AG10803 (cell line): ENCODE measurements at places on chromosomes 12 and 14.
A peak's percentile ranks its signal among the peaks of the same experiment; 100 is the strongest.

DNA sequence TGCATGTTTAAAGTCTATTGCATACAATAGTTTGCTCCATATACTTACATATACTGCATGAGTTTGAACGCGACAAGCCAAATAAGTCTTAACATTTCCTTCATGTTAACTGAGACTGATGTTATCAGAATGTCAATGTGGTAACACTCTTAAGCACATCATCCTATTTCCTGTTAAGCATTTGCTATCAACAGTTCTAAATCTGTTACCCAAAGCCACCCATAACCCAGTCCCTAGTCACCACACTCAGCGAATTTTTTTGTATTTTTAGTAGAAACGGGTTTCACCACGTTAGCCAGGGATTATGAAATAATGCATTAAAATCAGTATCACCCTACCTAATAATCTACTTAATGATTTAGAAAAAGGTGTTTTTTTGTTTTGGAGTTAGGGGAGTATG lies 39.4 kb downstream of the HNRNPC start:
- no peak for DNase-seq

DNA sequence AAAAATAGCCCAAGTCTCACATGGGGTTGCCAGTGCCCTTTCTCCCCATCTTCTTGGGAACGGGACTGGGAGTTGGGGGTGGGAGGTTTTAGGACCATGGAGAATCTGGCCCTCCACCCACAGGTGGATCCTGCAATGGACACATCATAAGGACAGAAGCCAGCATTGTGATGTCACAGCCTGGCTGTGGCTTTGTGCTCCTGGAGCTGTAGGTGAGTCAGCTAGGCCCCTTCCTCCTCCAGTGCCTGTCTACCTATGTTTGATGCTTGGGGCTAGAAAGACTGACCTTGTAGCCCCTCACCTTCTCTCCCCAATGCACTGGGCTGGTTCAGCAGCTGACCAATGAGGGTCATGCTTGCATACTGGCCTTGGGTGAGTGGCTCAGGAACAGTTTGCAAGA lies at the start of gene CCDC197:
CCDC197 (plus strand) TSS at position 220 of the 400 bp plus-strand sequence. CDS start 831 bp downstream, outside the sequence.
- no peak for DNase-seq

GRCh38 chr14:51881636-51882035 lies 21.2 kb downstream of the GNG2 start:
- no peak for DNase-seq

DNA sequence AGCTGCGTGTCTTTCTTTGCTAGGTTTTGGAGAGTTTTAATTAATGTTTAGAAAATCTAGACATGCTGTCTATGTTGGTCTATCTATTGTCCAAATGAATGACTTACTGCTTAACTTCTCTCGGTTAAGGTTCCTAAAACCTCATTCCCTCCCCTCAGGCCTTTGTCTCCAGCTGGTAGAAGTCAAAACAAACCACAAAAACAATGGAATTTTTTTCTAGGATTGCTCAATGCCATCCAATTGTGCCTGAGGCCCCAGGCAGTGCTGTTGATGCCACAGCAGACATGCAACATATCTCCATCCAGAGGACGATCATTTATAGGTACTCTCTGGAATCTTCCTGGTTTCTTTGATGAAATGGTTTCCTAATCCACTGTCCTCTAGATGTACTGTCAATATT lies 448.2 kb upstream of the TBX3 start:
- peak; percentile 82 for DNase-seq

DNA sequence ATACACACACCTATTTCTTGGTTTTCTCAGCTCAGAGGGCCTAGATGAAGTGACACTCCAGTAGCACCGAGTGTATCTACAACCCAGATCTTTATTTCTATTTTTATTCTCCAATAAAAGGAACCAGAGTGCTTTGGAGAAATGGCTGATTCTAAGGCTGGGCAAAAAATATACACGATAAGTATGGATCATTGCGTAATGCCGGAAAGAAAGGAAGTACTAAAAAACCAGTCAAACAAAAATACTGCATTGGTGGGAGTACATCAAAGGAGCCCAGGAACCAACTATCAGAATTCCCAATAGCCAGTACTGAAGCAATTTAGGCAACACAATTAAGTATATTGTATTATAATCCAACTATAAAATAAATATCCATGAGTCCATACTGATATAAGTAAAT lies 400.9 kb upstream of the CCDC196 start:
- no peak for DNase-seq

GRCh38 chr12:55068416-55069010 lies 48.7 kb downstream of the NEUROD4 start:
- peak; percentile 56 for DNase-seq

GRCh38 chr14:59356767-59357166 lies 108.4 kb downstream of the GPR135 start:
- no peak for DNase-seq

DNA sequence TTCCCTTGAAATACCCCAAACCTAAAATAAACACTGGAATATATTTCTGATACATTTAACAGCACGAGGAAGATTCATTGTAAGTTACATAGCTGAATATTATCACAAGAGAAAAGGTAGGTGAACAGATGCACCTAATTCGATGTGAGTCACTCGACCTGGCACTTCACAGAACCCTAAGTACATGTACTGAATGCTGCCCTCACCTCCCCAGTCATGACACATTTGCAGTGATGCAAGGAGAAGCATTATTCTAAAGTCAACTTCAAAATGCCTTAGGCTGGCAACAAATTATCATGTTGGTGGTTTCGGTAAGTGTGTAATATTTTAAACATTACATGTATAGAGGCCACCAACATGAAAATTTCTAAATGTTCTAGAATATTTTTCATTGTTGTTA lies 35.2 kb upstream of the TMTC2 start:
- DNase-seq = no peak

DNA sequence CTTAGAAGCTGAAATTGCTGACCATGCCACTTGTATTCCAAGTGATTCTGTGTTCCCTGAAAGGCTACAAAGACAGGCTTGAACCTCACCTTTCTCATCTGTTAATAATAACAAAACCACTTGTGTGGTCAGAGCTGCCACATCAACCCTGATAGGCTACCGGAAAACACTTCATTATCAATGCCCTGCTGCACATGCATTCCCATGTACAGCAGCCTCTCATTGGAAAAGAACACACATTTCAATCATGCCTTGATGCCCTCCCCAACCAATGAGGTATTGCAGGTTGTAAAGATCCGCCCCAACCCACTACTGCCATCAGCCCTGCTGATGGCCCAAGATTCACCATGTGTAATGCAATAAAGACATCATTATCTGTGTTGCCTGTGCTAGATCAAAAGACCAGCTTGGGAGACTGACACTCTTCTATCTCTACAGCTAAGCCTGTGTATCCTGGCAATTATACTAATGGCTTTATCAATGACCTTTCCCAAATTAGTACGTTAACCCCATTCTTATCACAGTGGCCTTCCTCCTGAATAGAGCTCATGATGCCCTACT lies 2.8 kb downstream of the GPR19 start:
- no peak for DNase-seq

DNA sequence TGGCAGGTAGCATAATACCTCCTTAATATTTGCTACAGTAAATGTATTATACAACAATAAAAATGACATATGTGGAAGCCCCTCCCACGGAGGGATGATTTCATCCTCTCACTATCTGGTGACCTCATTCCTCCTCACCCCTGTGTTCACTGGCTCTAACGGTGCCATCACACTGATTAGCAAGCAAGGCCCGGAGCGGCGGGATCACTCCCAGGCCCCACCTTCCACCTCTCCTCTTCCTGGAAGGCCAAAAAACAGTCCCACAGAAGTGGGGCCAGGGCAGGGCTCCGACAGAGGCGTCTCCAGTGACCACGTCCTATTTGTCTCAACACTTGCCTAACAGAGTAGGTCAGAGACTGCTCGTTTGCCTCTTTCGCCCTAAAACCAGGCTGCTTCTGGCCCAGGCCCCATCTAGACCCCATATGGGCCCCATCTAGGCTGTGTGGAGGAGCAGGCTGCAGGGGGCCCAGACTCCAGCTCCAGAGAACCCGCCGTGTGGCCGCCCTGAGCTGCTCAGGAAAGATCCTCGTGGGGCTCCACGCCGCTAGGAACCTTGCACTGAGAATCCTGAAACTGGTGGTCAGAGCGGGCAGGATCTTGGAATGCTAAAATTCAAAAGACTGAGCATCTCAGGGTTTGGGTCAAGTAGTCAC lies 3.7 kb downstream of the SELPLG start:
- DNase-seq = peak; percentile 81

DNA sequence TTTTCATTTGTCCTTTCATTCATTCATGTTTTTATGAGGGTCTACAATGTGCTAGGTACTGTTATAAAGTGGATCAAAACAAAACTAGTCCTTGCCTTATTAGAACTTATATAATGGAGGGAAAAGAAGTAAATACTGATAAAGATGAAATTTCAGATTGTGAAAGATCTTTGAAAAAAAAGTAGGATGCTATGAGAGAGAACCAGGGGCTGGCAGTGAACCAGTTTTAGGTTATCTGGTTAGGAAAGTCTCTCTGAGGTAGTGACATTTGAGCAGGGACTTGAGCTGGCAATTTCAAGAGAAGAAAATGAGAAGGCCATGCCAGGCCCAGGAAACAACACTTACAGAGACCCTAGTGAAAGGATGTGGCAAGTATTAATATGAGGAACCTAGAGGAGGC lies 57.3 kb upstream of the E2F7 start:
- DNase-seq = peak; percentile 54

DNA sequence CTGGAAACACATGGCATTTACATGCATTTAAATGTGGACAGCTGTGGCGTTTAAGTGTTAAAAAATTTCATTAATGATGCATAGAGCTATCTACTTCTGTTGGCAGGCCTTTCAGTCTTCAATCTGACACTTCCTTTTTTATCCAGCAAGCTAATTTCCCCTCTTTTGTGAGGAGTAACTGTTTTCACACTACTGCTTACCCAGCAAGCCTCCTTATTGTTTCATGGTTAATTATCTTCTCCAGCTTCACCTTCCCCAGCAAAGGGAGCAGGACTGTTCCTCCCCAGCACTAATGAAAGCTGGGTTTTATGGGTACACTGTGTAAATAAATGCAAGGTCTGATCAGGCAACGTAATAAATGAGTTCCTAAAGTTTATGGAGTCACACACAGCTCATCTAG lies 129.4 kb upstream of the NPAS3 start:
- no peak for DNase-seq

DNA sequence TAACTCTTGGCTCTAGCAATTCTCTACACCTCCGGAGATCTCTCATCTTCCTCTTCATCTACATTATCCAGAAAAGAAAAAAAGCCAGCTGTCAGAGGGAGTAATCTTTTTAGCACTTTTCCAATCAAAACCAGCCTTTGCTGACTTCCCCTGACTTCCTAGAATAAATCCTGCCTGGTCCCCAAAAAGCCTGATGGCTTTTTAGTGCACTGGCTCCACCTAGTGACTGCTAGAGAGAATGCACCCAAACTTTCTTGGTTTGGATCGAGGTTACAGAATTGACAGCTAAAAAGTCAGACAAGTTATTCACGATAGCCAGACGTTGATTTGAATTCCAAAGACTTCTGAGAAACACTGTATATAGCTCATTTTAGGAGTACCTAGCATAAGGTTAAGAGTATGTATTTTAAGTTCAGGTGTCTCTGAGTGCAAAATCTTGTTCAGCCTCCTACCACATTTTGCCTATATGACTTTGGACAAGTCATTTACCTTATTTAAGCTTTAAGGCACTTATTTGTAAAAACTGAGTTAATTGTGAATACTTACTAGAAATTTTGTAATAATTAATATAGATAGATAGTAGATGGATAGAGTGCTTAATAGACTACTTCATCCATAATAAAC lies 185.7 kb upstream of the GRIN2B start:
- peak; percentile 43 for DNase-seq
